ENCODE measurements at places on chromosomes 2 and 18. TPM values are rescaled to one million over a fixed set of nuclear protein-coding genes. Genes with fewer than 3 reads are reported as not detected.

- DNase-seq = no peak
Measured at GRCh38 chr2:11032396-11032795, 120.7 kb downstream of the KCNF1 start.

- no peak for DNase-seq
Measured at GRCh38 chr18:56118422-56118821, 520.0 kb downstream of the TXNL1 start.

DNA sequence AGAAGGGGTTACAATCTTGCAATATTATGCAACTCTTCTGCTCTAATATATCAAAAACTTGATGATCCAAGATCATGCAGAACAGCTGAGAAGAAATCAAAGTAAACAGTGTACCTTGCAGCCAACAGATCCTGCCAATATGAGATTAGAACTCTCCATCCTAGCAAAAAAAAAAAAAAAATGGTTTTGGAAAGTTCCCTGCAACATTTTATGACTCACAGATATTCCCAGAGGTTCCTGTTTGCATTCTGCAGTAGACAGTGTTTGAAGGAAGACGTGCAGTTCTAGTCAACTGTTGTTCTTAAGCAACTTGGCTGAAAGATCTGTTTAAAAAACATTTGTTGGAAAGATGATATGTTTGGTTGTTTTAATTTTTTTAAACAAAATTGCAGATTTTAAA lies 103.6 kb upstream of the WDR75 start:
- no peak for DNase-seq

- no peak for DNase-seq
Measured at GRCh38 chr2:669323-669722, 7.9 kb downstream of the TMEM18 start.

Gene SMYD5
- total RNA-seq = 45.8 TPM

Gene FOXD4L1
- not detected for total RNA-seq

- DNase-seq = no peak
Measured at GRCh38 chr18:13218997-13219396, 437 bp downstream of the LDLRAD4 start.

DNA sequence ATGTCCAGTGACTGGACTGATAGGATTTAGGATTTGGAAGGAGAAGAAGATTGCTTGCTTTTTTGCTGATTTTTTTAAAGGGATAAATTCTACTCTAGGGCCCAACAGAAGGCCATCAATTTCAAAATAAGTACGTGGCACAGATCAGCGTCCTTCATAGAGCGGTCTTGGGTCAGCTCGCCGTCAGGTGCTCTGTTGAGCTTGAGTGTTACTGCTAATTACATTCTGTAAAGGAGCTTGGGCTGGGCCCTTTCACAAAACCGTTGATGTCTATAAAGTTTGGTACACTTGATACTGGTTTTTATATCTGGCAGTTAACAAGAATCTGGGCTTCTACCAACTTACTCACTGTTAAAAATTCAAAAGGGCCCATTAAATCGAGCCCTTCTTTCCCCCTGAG lies 45.4 kb downstream of the ARMC9 start:
- no peak for DNase-seq

All from GM23338 (cell line).